HepG2 (cell line): ENCODE measurements at places on chromosomes 7 and 10. TPM values are rescaled to one million over a fixed set of nuclear protein-coding genes. Genes with fewer than 3 reads are reported as not detected.

The HNRNPH3 gene
- 46.0 and 84.5 TPM in 2 replicates for total RNA-seq

The MICALL2 gene
- total RNA-seq, result 1.8 and 5.8 TPM in 2 replicates

DNA sequence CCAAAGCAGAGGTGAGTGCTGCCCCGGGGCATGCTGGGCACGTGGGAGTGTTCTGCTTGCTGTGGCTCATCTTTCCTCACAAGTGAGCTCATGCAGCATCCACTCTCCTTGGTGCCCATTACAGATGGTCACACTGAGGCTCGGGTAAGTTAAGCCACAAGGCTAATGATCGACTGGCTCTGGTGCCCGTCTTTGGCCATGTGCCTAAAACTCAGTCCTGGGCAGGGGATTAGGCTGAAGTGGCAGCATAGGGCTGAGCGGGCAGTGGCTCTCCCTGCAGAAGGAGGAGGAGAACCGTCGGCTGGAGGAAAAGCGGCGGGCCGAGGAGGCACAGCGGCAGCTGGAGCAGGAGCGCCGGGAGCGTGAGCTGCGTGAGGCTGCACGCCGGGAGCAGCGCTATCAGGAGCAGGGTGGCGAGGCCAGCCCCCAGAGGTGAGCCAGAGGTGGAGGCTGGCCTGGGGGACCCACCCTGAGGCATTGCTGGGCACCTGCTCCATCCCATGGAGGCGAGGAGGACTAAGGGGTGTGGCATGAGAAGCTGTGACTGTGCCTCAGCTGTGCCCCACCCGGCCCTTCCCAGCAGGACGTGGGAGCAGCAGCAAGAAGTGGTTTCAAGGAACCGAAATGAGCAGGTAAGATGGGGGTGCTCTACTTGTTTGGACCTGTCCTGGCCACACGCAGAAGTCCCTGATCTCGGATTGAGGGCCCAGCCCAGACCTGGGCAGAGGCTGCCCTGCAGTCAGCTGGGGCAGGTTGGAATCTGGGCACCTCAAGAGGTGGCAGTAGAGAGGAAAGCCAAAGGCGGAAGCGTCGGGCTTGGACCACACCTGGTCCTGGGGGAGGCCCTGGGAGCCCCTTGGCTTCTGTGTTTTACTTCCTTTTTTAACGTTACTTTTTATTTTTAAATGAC, 7.3 kb downstream of the PGAM2 start:
- no peak for DNase-seq

- DNase-seq, result no peak
These were observed 266.2 kb upstream of the PHF14 start for GRCh38 chr7:10707519-10707918.

DNA sequence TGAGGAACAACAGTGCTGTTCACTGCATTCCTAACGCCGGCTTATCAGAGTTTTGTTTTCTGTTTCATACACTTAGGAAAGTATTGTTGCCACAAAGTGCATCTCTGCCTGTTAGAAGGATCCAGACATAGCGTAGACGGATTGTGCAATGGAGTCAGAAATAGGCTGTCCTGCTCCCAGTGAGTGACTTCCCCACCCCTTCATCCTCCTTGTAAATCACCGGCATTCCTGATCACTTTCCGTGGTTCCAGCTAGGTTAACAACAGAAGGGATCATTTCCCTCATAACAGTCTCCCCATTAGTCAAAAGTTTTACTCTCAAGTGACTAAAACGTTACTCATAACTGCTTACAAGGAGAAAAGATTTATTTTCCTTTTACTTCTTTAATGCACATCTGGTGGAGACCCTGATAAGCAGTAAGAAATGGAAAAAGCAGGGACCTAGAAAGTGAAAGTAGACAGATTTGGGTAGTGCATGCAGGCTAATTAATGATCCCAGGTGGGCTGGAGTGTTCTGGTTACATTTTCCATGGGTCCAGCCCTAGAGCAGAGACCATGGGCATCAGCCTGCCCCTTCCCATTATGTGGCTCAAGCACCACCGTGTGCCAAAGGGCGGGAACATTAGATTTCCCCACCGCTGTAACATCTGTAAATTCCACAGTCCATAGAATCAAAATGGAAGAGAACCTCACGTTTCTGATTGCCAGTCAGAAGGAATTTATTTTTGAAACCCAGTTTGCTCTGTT, 395.1 kb upstream of the GALNT17 start:
- DNase-seq, result no peak

- DNase-seq, result no peak
These were observed 76.2 kb downstream of the CYP51A1 start for GRCh38 chr7:92058040-92058439.

DNA sequence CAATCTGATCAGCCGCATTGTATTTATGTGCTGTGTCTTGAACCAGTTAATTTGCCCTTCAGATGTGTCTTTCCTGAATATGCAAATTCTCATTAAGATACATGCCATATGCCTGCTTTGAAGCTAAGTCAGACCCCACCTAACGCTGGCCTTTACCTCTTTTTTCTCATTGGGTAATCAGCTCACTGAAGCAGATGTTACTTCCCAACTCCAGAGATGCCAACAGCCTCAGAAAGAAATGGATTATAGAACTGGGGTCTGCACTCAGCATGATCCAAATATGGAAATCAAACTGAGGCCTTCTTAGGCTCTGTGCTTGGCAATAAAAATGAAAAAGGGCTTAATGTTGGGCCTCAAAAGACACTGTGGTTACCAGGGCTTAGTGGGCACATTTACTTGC, 113.9 kb downstream of the FZD1 start:
- DNase-seq, result no peak

DNA sequence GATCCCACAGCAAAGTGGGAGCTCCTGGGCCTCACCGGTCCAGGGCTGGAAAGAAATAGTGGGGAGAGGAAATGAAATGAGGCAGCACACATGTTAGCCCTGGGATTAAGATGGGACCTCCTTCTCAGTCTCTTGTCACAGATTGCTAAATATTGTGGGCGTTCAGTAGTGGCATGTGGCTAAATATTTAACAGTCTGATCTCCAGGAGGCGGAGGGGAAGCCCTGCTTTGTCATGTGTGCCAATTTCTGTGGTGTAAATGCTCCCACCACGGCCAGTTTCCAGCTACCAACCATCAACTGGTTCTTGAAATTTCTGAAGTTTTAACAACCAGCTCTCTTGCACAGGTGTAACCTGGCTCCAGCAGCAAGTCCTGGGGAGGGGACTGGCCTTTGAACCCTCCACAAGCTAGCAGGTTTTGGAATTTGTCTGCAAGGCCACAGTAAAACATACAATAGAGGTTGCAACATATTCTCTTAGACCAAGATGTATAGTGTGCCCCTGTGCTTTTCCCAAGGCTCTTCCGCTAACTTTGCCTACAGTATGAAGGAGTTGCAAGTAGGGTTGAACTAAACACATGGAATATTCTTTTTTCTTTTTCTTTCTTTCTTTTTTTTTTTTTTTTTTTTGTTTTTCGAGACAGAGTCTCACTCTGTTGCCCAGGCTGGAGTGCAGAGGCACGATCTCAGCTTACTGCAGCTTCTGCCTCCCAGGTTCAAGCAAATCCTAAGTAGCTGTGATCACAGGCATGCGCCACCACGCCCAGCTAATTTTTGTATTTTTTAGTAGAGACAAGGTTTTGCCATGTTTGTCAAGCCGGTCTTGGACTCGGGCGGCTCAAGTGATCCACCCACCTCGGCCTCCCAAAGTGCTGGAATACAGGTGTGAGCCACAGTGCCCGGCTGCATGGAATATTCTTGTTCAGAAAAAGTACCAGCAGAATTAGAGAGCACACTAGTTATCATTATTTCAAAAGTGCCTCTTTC, 103.1 kb upstream of the PCBD1 start:
- peak; percentile 60 for DNase-seq

DNA sequence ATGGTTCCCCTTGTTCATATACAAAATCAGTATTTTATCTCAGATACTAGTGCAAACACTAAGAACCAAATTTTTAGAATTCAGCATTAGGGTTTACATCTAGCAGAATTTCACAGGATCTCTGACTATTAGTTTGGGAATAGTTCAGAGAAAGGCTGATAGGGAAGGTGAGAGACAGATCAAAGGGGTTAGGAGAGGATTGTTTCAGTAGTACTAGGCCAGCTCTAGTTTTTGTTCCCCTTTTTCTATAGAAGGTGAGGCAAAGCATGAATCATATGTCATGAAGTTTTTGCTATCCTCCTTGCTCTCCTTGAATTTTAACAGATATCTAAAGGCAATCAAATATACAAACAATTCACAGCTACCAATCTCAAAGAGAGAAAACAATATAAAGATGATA, 26.1 kb upstream of the CTNNA3 start:
- DNase-seq, result no peak

DNA sequence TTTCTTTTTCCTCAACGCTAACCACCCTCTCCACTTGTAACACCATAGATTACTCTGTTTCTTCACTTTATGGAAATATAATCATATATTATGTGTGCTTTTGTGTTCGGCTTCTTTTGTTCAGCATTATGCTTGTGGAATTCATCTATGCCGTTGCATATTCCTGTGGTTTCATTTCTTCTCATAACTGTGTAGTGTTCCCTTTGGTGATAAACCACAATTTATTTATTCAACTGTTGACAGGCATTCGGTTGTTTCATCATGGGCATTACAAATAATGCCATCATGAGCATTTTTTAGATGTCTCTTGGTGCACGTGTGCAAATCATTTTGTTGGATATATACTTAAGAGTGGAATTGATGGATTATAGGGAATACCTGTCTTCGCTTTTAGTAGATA, 12.1 kb downstream of the AVL9 start:
- DNase-seq, result no peak

DNA sequence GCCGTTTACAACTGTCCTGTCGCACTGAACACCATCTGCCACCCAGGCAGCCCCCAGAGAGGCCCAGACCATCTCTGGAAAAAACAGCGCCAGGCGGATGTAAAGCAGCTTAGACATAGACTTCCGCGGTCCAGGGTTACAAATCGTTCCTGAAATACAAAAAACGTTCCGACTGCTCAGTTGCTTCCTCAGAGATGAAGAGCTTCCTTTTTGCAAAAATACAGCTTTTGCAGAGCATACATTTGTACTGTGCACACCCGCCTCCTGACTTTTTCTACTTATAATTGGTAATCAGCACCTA, 11.4 kb downstream of the DAGLB start:
- no peak for DNase-seq

- no peak for DNase-seq
These were observed 98.2 kb downstream of the ANK3 start for GRCh38 chr10:60291344-60291930.

- peak; percentile 28 for DNase-seq
These were observed 561.7 kb downstream of the GATA3 start for GRCh38 chr10:8616166-8616565.

DNA sequence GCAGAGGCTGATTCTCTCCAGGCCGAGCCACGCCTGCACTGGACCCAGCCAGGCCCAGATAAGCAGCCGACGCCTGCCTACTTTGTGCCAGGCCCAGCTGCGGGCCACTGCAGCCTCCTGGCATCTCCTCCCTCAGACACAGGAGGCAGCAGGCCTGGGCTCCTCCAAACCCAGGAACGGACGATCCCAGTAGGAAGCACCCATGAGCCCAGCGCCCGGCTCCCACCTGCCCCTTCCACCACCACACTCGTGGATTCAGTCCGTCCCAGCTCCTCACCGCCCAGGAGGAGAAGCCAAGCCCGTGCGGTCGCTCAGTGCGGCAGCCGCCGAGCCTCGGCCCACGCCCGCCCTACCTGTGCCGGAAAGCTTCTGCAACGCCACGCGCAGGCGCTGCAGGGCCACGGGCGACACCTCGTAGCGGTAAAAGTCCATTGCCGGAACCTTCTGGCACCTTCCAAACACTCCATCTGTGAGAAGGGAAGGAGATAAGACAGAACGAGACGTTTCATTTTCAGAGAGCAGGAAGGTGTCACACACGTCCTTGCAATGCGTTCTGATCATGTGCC, 271.1 kb downstream of the PTPRN2 start:
- DNase-seq, result no peak

DNA sequence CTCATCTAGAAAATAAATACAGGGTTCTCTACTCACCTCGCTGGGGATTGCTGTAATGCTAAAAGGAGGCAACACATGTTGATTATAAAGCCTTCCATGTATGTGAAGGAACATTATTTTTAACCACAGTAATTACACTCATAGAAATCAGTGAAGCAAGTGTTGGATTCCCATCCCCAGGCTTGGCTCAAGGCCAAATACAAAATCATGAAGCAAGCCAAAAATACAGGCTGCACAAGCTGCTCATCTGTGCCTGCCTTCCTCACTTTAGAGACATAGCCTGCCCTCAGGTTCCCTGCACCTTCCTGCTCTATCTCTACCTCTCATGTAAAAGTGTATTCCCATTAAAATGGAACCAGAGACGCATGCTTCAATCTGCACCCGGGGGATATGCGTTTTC, 1077.1 kb upstream of the C7orf33 start:
- DNase-seq, result no peak
